ENCODE measurements at places on chromosomes 2 and 18.
A peak's percentile ranks its signal among the peaks of the same experiment; 100 is the strongest.

GRCh38 chr2:197710424-197711042 is 5.4 kb downstream of the MARS2 start:
- no peak for DNase-seq

GRCh38 chr18:27996801-27997272 is 180.1 kb downstream of the CDH2 start:
- DNase-seq: peak; percentile 44

DNA sequence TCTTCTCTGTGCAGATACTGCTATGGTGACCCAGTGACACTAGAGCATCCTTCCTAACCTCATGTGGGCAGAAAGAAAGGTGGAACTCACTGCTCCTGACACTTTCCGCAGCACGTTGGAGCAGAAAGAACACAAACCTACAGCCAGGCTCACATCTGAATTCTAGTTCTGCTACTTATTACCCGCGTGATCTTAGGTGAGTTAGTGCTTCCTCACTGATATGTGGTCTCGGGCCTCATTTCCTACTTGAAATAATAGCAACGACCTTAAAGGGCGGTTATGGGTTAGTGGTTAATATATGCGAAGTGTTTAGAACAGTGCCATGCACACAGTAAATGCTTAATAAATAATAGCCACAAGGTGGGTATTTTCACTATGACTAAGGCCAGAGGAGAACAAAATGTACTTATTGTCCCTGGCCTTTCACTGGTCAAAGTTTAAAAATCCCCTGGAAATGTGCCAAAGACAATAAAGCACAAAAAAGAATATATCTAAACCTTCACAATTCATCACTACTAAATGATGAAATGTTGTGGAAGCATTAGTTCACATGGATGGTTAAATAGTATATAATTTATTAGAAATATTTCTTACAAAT is 66.6 kb downstream of the MYOM1 start:
- peak; percentile 52 for DNase-seq

DNA sequence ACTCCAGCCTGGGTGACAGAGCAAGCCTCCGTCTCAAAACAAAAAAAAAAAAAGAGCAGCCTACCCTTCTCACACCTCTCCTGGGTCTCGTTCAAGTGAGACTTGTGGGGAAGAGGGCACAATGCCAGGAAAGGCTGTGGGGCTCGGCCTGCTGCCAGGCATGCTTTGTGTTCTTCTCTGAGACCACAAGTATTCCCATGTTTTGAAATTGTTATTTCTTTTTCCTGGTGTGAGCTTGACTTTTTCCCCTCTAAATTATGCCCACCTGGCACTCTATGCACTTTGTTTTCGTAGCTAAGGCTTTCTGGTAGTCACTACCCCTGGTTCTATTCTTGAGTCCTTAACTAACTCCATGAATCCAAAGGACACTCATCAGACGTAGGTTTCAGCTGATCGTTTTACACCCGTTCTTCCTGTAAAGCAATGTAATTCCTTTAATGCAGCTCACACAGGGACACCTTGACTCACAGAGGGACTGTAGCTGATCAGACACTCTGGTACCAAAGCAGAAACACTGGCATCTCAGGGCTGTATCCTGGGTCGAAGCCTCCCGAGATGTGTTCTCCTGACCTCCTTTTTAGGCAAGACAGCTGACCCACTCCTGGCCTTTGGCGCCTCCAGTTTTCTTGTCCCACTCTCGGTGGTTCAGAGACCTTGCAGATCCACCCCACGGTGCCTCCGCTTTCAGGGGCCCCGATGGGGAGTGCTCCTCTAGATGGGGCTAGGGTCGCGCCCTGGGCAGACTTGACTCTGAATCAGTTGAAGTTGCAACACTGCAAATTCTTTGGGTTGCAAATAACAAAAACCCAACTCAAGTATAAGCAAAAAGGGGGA is 193.3 kb upstream of the AGAP1 start:
- DNase-seq: peak; percentile 68

- no peak for DNase-seq
Observed at GRCh38 chr2:99854236-99854852, 288.0 kb downstream of the AFF3 start.

GRCh38 chr2:203664029-203664755 is 42.2 kb upstream of the CD28 start:
- no peak for DNase-seq

DNA sequence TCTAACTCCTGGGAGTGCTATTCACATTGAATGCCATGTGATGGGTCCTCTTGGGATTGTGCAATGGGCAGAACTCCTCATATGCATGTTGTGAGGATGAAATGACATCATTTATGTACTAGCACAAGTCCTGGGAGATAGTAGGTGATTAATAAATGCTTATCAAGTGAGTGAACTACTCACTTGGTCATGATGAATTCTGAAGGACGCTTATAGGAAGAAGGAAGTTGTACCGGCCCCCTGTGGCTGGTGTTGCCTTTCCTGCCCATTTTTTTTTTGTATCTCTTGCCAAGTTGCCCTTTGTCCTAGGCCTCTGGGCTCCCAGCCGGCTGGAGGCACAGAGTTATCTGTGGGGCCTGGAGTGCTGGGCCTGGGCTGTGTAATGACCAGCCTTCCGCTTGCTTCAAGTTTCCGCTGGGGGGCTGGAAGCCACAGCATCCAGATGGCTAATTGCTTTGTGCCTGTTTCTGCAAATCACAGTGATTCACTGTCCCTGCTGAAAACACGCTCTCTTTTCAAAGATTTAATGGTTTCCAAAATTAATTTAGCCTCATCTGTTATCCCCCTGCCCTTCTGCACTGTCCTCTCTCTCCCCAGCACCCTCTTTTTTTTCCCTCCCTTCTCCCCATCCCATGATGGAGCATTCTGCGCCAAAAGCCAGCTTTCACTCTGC is 33.7 kb upstream of the MRPL33 start:
- DNase-seq: peak; percentile 93

GRCh38 chr2:66845307-66845706 is 410.4 kb downstream of the MEIS1 start:
- no peak for DNase-seq

- no peak for DNase-seq
Observed at GRCh38 chr18:68056936-68057335, 540.4 kb upstream of the DSEL start.

DNA sequence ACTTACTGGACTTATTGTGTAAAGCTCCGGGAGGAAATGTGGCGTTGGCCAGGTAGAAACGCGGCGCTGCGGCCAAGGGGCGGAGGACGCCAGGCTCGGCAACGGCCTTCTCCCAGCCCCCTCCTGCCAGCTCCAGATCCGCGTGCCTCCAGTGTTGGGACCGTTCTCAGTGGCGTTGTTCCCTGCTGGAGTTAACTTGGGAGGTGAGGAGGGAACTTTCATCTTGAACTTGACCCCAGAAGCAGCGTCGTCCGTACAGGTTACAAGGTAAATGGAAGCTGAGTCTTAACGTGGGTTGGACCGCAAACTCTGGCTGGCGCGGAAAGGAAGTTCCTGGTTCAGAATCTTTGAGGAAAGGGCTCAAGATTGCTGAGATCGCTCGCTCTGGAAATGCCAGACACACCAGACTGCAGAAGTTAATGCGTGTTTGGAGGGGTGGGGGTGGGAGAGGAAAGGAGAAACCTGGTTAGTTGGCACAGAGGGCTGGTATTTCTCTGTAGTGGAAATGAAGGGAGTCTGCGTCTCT is 1.3 kb downstream of the TANC1 start:
- DNase-seq: peak; percentile 64

- DNase-seq: no peak
Observed at GRCh38 chr2:45713136-45713535, 61.7 kb downstream of the PRKCE start.
